ENCODE measurements at places on chromosomes 1 and 21.

GRCh38 chr1:65420590-65421350 lies at the start of the genes LEPR and LEPROT:
LEPR (plus strand) TSS chr1:65420668; CDS start chr1:65565566, 144,898 bp downstream.
LEPROT (plus strand) TSS chr1:65420668; CDS start chr1:65420725, 57 bp downstream.
- no peak for DNase-seq

- no peak for DNase-seq
Observed at GRCh38 chr21:35202431-35202830, 153.3 kb upstream of the RUNX1 start.

GRCh38 chr1:160403244-160403643 lies 2.9 kb downstream of the VANGL2 start:
- no peak for DNase-seq

DNA sequence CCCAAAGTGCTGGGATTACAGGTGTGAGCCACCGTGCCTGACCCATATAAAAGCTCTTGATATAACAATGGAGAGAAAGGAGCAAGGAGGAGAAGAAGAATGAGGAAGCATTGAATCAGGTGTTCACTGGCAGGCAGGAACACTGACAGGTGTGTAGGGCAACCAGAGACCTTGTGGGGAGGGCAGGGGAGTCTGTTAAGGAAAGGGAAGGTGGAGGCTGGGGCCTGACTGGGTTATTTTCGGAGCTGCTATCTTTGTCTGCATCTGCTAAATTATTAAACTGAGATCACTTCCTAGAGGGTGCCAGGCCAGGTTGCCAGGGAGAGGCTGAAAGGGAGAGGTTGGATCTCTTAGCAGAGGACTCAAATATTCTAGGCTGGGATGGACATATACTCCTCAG lies 6.8 kb upstream of the TRNP1 start:
- DNase-seq, result no peak

- DNase-seq, result no peak
Observed at GRCh38 chr1:45913183-45913683, 109.8 kb downstream of the MAST2 start.

DNA sequence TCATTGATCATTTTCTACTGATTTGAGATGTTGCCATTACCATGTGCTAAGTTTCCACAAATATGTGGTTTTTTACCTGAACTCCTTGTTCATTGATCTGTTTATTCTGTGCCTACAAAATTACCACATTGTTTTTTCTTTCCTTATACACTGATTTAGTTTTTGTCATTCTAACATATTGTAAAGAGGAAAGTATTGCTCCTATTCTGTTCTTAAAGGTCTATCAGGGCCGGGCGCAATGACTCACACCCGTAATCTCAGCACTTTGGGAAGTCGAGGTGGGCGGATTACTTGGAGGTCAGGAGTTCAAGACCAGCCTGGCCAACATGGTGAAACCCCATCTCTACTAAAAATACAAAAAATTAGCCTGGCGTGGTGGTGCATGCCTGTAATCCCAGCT lies 75.1 kb downstream of the CAMTA1 start:
- DNase-seq, result no peak

DNA sequence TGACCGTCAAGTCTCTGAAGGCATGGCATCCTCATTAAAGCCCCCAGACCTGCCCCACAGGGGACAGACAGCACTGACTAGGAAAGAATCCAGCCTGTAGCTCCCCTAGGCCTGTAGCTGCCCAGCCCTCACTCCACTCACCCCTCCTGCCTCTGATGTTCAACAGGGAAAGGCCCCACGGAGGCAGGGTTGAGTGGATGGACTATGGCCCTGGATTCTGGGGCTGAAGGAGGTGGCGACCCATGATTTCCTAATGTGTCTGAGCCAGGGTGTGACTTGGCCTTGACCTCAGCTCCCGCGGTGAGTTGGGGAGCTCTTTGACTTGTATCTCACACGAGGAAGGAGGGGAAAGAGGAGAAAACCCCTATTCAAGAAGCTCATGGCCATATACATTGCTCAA lies 238.5 kb upstream of the CSF3R start:
- DNase-seq, result no peak

- no peak for DNase-seq
Observed at GRCh38 chr21:44919111-44919912, 1.4 kb downstream of the ITGB2 start.

GRCh38 chr1:6962478-6962995 lies 177.3 kb downstream of the CAMTA1 start:
- peak; percentile 42 for DNase-seq

- no peak for DNase-seq
Observed at GRCh38 chr1:58780836-58781452, 2.9 kb downstream of the JUN start.

DNA sequence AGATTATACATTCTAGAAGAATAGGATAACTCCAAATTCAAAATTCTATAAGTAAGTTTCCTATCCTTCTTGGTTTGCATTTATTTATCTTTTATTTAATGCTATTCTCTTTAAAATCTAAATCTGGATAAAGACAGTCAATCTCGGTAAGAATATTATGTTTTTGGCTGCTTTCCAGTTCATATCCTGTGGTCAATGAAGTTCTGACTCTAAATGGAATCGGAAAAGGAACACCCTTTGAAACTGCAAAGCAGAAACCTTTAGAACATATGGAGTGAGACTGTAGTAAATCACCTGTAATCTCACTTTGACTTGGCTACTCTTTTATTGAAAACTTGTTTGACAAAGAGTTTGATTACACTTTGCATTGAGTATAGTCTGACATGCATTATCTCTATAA lies 85.2 kb downstream of the KIFAP3 start:
- DNase-seq, result no peak

DNA sequence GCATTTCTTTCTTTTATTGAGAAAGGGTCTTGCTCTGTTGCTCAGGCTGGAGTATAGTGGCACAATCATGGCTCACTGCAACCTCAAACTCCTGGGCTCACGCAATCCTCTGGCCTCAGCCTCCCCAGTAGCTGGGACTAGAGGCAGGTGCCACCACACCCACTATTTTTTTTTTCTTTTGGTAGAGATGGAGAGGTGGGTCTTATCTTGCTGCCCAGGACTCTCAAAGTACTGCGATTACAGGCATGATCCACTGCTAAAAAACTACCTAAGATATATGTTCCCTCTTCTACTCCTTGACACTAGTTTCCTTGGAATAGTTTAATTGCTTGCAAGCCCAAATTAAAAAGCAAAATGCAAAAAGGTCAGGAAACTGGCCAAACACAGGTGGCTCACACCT lies 56.9 kb upstream of the GUCA2A start:
- no peak for DNase-seq

- no peak for DNase-seq
Observed at GRCh38 chr1:156119503-156120209, 5.1 kb downstream of the LMNA start.

- no peak for DNase-seq
Observed at GRCh38 chr21:33289199-33289819, 23.1 kb downstream of the IL10RB start.

DNA sequence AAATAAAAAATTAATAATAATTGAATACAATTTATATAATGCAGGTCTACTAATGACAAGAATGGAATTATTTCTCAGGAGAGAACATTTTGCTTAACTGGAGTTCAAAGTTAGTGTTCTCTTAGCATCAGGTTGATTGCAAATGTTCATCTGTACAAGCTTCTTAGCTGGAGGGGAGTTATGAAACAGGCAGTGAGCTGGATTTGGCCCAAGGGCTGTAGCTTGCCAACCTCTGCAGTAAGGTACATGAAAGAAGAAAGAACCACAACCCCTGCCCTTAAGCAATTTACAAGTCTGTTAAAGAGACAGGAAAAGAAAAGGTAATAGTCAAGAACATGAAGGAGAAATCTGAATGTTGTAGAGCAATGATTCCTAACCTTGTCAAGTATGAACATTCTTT lies 17.0 kb downstream of the LPGAT1 start:
- DNase-seq, result no peak

GRCh38 chr1:208066583-208066982 lies 155.7 kb upstream of the CD34 start:
- DNase-seq, result no peak

DNA sequence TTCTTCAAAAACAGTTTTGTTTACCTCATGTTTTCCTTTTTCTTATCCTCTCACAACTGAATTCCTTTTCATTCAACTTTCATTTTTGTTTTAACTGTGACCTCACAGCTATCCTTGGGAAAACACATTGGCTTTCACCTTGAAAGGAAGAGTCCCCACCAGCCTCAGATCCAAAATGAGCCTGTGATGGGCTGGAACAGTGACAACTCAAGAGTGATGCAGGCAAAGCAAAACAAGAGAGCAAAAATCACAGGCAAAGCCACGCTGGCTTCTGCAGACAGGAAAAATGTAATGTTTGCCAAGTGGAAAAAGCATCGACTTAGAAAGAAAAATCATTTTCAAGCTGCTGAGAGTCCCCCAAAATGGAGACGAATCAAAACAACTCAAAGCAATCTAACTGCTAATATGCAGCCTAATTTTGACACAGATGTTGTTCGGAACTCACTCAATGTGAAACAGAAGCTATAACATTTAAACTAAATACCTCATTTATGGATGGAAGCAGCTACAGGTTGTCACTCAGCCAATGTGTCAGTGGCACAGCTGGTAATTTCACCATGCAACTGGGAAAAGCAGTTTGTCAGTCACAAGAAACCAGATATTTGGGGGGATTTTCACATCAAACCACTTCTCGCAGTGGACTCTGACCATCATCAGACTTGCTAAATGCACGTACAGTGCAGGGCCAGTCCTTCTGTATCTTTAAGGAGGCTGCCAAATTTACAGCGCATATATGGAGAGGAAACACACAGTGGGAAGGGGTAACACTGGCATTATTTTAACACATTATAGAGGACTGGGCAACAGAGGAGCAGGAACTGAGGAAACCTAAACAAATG lies 50.7 kb downstream of the ALG14 start:
- DNase-seq, result no peak

GRCh38 chr1:184163674-184164465 lies 112.3 kb downstream of the TSEN15 start:
- no peak for DNase-seq

GRCh38 chr1:72937905-72938304 lies 655.6 kb upstream of the NEGR1 start:
- no peak for DNase-seq

GRCh38 chr1:162218975-162219374 lies 149.5 kb downstream of the NOS1AP start:
- no peak for DNase-seq

DNA sequence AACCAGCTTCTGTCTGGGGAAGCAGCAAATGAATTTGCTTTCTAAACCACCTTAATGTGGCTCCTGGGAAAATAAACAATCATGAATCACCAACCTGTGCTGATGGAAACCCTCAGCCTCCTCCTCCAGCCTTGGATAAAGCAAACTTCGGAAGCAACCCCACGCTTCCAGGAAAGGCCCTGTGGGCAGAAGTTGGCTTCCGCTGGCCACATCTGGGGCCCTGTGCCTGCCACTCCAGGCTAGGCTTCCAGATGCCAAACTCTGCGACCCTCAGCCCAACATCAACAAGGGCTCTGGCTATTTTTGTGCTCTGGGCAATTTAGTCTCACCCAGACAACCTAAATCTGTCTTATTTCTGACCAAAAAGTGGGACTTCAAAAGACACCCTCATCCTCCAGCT lies 6.2 kb upstream of the OXCT2 start:
- no peak for DNase-seq

DNA sequence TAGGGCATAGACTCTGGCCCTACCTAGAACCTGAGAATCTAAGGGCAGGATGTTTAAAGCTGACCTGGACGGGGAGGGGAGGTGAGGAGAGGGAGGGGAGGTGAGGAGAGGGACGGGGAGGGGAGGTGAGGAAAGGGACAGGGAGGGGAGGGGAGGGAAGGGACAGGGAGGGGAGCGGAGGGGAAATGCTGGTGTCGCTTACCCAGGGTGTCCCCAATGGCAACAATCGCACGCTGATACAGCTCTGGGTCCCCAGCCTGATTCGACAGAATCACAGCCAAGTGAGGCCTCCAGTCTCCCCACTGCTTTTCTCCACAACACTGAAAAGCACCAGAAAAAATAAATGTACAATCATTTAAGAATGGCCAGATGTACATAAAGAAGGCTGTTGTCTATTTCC lies 22.2 kb downstream of the SEC16B start:
- no peak for DNase-seq

GRCh38 chr1:11284784-11285183 lies 11.8 kb downstream of the UBIAD1 start:
- no peak for DNase-seq

GRCh38 chr1:207644166-207644851 lies 624 bp upstream of the CR1L start:
- DNase-seq, result no peak

DNA sequence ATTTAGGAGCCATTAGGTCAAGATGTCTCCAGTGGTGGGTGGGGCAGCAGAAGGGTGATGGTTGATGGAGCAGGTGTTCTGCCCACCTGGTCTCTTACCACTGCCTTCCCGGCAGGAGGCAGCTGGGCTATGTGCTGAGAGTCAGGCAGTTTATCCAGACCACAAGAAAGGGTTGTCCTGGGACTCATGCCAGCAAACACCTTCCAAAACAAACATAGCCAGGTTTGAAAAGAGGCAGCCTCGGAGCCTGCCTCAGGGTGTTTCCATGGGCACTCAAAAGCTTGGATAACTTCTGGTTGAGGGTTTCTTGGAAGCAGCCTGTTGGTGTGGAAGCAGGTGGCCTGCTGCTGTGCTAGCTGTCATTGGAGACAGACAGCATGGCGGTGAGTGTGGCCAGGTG lies 187.2 kb downstream of the PCP4 start:
- DNase-seq, result no peak

- DNase-seq, result no peak
Observed at GRCh38 chr1:34009340-34009985, 145.6 kb downstream of the HMGB4 start.

- DNase-seq, result no peak
Observed at GRCh38 chr1:29690156-29690555, 453.8 kb downstream of the PTPRU start.

DNA sequence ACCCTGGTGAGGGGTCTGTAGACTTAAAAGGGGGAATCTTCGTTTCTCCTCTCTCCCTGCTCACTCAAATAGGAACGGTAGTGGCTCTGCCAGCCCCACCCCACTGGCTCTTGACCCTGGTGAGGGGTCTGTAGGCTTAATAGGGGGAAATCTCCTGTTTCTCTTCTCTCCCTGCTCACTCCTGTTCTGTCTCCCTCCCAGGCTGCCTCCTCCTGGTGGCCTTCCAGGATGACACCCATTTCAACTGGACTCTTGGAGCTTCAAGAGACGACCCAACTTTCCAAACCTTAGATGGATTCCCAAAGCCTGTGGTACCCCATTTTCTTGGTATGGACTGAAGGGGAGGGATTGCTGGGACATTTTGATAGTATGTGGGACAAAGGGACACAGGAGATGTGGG lies 1.4 kb upstream of the EPHB2 start:
- no peak for DNase-seq

DNA sequence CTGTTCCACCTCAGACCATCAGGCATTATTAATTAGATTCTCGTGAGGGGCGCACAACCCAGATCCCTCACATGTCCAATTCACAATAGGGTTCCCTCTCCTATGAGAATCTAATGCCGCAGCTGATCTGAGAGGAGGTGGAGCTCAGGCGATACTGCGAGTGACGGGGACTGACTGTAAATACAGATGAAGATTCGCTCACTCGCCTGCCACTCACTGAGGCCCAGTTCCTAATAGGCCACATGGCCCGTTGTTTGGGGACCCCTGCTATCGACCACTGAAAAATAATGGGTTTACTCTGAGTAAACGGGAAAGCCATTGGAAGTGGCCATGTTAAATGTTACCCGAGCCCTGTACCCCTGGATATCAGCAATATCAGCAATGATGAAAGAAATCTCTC lies 65.9 kb downstream of the GRIK1 start:
- DNase-seq, result no peak

Measured in stimulated activated naive B cell treated with anti-CD40 and anti-IgM and Interleukin-4, amounts not matched to agents 10 μg/mL and 1 μg/mL and 100 μg/mL, for 72 hours (primary cell).